ENCODE measurements at places on chromosomes 12 and 14. TPM values are rescaled to one million over a fixed set of nuclear protein-coding genes. Genes with fewer than 3 reads are reported as not detected.

The PLXNC1 gene
- 74.3 TPM for total RNA-seq

The KRT72 gene
- not detected for total RNA-seq

The CLEC2A gene
- total RNA-seq, result 0.25 TPM

The GALNT8 gene
- 46.5 TPM for total RNA-seq

The NELL2 gene
- 1,352 TPM for total RNA-seq

The NPAS3 gene
- 24.1 TPM for total RNA-seq

The SART3 gene
- 56.8 TPM for total RNA-seq

The ADAM21 gene
- total RNA-seq, result not detected

The PRPH gene
- 2.2 TPM for total RNA-seq

The FAM181A gene
- total RNA-seq, result 0.74 TPM

The REP15 gene
- 1.7 TPM for total RNA-seq

The LTBP2 gene
- total RNA-seq, result 1.5 TPM

The MGAT2 gene
- total RNA-seq, result 25.6 TPM

The FAIM2 gene
- 24.6 TPM for total RNA-seq

The EPYC gene
- not detected for total RNA-seq

The NR4A1 gene
- 10.1 TPM for total RNA-seq

The ZDHHC22 gene
- 9.8 TPM for total RNA-seq

The SLC7A8 gene
- 5.7 TPM for total RNA-seq

The KLHDC1 gene
- 14.0 TPM for total RNA-seq

The AMHR2 gene
- total RNA-seq, result not detected

The NGDN gene
- 34.2 TPM for total RNA-seq

The PFDN5 gene
- total RNA-seq, result 401 TPM

The OR4Q3 gene
- total RNA-seq, result not detected

The GARIN6 gene
- total RNA-seq, result not detected

The HOXC10 gene
- total RNA-seq, result not detected

The TAS2R8 gene
- total RNA-seq, result 0.49 TPM

The SIRT4 gene
- 3.9 TPM for total RNA-seq

The NINJ2 gene
- total RNA-seq, result 0.49 TPM

The NEK9 gene
- total RNA-seq, result 29.0 TPM

The TMPRSS12 gene
- total RNA-seq, result not detected

The CACNA1C gene
- total RNA-seq, result 24.1 TPM

The GDF3 gene
- not detected for total RNA-seq

The SDSL gene
- total RNA-seq, result 1.5 TPM
